DND-41 (cell line): ENCODE measurements at places on chromosomes 1 and 21.
A peak's percentile ranks its signal among the peaks of the same experiment; 100 is the strongest.

DNA sequence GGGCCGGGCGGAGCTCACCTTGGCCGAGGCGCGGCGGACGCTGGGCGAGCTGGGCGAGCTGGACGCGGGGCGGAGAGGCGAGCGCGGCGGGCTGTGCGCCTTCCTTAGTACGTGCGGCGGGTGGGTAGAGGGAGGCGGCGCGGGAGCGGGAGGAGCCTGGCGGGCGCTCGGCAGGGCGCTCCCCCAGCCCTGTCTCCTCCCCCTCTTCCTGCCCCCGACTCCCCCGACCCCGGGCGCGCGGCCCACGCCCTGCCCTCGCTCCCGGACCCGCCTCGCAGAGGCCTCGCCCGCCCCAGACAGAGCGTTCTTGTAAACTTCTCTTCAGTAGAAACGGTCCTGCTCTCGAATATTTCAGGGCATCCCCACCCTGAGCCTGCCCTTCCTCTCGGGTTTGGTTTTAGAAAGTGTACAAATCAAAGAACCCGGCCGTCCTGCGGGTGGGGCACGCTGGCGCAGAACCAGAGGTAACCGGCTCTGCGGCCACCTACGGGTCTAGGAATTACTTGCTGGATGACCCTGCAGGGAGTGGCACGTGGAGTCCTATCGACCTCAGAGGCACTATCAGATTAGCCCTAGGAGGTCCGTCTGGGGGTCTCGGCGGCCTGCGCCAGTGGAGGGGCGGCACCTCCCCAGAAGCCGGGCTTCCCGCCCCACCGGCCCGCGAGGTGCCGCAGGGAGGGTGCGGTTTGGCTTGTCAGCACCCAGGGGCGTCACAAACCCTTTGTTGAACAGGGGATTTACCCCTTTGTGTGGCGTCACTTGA, at the start of gene S100A10:
S100A10 (minus strand) TSS at position 126 of the 763 bp plus-strand sequence. CDS start 7,629 bp downstream, outside the sequence.
- peaks cover 26% of the 10 kb centered on the region for H3K4me1 ChIP-seq
- peak; percentile 84 for DNase-seq
- peak within 1 kb of the TSS; percentile 55 for H3K27ac ChIP-seq
- H3K4me3 ChIP-seq: peak within 1 kb of the TSS; percentile 47

DNA sequence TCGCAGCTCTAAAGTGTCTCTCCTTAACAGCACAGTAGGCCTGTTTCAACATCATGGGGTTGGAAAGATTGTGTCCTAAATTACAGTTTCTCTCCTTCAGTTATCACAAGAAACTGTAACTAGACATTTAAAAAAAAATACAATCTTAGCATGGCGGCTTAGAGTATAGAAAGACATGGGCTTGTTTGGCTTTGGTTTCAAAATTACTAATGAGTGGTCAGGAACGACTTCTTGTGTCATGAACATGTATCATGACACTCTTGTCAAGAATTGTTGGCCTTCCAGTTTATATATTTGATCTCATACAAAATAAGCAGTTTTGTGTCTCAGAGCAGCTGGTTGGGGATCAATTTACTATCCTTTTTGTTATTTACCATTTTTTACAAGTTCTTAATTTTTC, 2.1 kb downstream of the GJA8 start:
- H3K27ac ChIP-seq: no peak overlapping the region
- H3K36me3 ChIP-seq: no peaks in the 10 kb centered on the region
- no peaks in the 10 kb centered on the region for H3K4me1 ChIP-seq
- no peak overlapping the region for H3K4me3 ChIP-seq

DNA sequence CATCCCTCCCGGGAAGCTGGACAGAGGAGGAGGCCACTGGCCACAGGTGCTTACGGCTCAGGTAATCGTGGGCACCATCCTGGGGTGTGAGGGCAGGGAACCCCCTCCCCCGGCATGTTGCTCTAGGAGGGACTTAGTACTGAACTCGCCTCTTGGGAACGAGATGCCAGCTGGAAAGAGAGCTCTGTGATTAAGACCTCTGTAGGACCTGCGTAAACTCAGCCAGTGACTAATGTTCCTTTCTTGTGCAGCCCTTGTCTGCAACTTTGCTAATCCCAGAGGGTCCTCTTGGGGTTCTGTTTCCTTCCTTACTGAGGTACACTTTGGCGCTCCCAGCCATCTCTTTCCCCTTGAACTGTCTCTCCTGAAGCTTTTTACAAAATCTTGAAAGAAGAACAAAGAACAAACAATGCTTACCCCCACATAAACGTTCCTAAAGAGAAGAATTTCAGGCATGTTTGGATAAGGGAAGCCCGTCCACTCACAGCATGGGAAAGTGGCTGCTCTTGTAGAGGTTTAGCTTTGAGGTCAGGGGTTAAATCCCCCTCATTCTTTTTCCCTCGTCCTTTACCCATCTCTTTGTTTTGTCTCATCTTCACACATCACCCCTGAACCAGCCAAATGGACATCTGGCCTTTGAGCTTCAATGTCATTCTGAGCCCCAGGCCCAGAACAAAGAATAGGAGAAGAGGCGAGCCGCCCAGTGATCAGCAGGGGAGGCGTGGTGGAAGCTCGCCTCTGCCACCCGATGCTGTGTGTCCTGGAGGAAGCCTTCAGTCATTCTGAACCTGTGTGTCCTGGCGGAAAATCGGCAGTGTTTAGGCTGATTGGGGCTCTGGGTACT, 37.4 kb downstream of the CITED4 start:
- no peak overlapping the region for H3K27ac ChIP-seq
- H3K4me3 ChIP-seq: no peak overlapping the region
- H3K36me3 ChIP-seq: no peaks in the 10 kb centered on the region
- no peaks in the 10 kb centered on the region for H3K27me3 ChIP-seq
- no peak for DNase-seq

- DNase-seq: no peak
- H3K4me1 ChIP-seq: no peaks in the 10 kb centered on the region
Measured at GRCh38 chr1:185388815-185389214, 71.8 kb upstream of the IVNS1ABP start.

DNA sequence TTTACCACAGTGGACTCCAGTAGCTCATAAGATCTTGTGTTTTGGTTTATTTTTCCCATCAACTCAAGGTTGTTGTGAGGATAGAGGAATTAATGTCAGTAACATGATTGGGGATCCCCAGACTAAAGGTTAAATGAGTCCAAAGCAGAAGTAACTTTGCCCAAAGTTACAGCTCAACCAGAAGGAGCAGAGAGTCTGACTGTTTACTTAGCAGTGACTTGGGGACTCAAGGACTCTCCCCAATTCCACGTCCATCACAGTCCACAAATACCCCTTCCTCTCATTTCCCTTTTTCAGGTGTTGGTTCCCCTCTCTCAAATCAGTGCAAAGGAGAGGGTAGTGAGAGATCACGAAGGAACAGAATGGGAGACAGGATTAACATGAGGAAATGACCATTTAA, 4.0 kb upstream of the ETV3 start:
- no peaks in the 10 kb centered on the region for H3K36me3 ChIP-seq
- H3K4me1 ChIP-seq: peaks cover 15% of the 10 kb centered on the region
- DNase-seq: no peak
- peaks cover 15% of the 10 kb centered on the region for H3K27me3 ChIP-seq

GRCh38 chr1:186790101-186790500, 38.6 kb upstream of the PLA2G4A start:
- no peak for DNase-seq
- no peaks in the 10 kb centered on the region for H3K36me3 ChIP-seq

GRCh38 chr1:85884372-85885035, 176.3 kb upstream of the ZNHIT6 start:
- no peaks in the 10 kb centered on the region for H3K27me3 ChIP-seq
- peaks cover 10% of the 10 kb centered on the region; the same call in 1 of the 2 replicates for H3K4me1 ChIP-seq
- H3K4me3 ChIP-seq: no peak overlapping the region
- H3K36me3 ChIP-seq: no peaks in the 10 kb centered on the region
- H3K27ac ChIP-seq: no peak overlapping the region
- DNase-seq: no peak

DNA sequence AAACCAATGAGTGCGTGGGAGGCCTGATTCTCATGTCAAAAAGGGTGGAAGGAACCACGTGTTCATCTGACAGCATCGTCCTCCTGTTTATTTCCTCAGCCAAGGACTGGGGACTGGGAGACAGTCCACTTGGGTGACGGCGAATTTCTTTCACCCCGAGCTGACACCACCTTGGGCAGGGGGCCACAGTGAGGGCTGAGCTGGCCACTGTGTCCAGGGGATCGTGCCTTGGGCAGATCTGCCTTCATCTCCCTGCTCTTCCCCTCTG, 122.1 kb downstream of the SIM2 start:
- peaks cover 4% of the 10 kb centered on the region; the same call in 1 of the 2 replicates for H3K36me3 ChIP-seq
- H3K4me3 ChIP-seq: no peak overlapping the region
- no peak overlapping the region for H3K27ac ChIP-seq

GRCh38 chr1:160835751-160836150, 26.9 kb downstream of the CD244 start:
- H3K4me1 ChIP-seq: peaks cover 45% of the 10 kb centered on the region
- H3K27ac ChIP-seq: peak overlapping the region; percentile 98
- no peaks in the 10 kb centered on the region for H3K36me3 ChIP-seq
- H3K4me3 ChIP-seq: no peak overlapping the region

DNA sequence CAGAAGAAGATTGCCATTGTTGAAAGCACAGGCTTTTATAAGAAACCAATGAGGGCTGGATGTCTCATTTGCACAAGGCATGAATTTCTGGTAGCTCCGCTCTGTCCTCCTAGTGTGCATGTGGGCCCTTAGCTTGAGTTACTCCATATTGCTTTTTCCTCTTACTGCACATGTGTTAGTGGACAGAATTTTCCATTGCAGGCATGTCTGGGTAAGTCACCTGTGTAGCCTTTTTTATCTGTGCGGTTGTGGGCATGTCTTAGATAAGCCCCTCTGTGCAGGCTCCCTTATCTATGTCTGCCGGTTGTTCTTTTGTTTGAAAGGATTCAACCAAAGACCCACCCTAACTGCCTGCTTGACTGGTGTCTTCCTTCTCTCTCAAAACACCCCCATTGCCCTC, 7.2 kb upstream of the CLCA1 start:
- H3K4me1 ChIP-seq: no peaks in the 10 kb centered on the region
- no peaks in the 10 kb centered on the region for H3K36me3 ChIP-seq
- no peak overlapping the region for H3K4me3 ChIP-seq
- H3K27me3 ChIP-seq: no peaks in the 10 kb centered on the region

- no peak overlapping the region for H3K27ac ChIP-seq
- no peak for DNase-seq
- H3K36me3 ChIP-seq: no peaks in the 10 kb centered on the region
- no peaks in the 10 kb centered on the region for H3K4me1 ChIP-seq
Measured at GRCh38 chr1:215279682-215280081, 197.1 kb downstream of the KCNK2 start.

GRCh38 chr1:213623862-213624261, 363.9 kb upstream of the PROX1 start:
- DNase-seq: no peak
- H3K4me1 ChIP-seq: no peaks in the 10 kb centered on the region
- H3K4me3 ChIP-seq: no peak overlapping the region
- no peak overlapping the region for H3K27ac ChIP-seq
- H3K36me3 ChIP-seq: no peaks in the 10 kb centered on the region
- peaks cover 3% of the 10 kb centered on the region for H3K27me3 ChIP-seq

DNA sequence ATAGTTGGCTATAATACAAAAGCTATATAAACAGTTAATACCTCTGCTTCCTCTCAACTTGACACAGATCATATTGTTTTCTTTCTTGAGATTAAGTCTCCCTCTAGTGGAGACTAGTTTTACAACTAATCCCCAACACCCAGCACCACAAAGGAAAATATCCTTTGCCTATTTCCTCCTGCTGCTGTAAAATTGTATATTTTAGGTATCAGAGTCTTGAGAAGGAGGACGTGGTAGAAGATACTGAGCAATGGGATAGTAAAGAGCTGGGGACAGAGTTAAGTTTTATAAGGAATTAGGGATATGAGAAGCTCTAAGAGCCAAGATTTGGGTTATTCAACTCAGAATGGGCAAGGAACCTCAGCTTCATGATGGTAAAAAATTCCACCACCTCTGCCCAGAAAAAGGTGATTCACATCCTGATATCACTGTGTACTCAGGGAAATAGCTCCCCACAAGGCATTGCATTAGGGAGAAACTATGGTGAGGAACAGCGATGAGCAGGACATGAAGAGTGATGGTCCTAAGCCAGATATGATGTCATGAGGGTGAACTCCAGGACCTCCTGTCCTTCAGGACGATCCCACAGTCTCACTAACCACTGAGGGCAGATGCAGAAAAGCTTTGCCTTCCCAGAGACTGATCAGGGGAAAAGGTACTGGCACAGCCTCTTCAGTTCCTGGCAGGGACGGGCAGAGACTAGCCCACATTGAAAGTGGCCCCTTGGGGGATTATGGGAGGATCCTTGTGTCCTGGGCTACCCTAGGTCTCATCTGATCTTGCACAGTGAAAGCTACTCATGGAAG, 14.7 kb upstream of the CFAP126 start:
- no peaks in the 10 kb centered on the region for H3K36me3 ChIP-seq
- H3K27ac ChIP-seq: no peak overlapping the region
- DNase-seq: no peak
- no peaks in the 10 kb centered on the region for H3K27me3 ChIP-seq
- H3K4me1 ChIP-seq: no peaks in the 10 kb centered on the region
- H3K4me3 ChIP-seq: no peak overlapping the region

DNA sequence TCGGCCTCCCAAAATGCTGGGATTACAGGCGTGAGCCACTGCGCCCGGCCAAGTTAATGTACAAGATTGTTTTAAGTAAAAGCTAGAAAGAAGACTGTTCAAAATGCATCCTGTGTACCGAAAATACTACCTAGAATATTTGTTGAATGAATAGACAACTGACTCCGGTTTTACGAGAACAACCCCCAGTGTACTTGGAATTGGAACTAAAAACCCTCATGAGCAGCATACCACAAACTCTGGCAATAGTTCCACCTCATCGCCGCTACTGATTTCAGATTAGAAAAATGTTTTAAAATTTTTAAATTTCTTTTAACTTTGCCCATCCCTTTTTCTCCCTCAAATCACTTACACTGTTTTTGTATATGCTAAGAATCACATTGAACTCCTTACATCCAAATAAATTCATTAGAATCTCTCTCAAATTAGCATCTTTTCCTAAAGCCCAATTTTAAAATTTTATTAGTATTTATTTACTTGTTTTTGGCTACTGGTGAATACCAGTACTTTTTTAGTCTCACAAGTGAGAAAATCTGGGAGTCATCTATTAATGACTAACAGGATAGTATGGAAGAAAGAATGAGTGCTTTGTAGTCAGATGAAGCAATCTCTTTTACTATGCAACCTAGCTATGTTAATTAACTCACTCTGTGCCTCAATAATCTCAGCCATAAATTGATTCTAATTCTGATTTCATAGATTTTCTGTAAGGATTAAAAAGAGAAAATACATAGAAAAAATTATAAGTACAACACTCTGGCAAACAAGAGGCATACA, 95.1 kb downstream of the GPATCH2 start:
- H3K4me3 ChIP-seq: no peak overlapping the region
- no peak for DNase-seq
- H3K36me3 ChIP-seq: no peaks in the 10 kb centered on the region
- H3K27ac ChIP-seq: no peak overlapping the region
- H3K4me1 ChIP-seq: no peaks in the 10 kb centered on the region

DNA sequence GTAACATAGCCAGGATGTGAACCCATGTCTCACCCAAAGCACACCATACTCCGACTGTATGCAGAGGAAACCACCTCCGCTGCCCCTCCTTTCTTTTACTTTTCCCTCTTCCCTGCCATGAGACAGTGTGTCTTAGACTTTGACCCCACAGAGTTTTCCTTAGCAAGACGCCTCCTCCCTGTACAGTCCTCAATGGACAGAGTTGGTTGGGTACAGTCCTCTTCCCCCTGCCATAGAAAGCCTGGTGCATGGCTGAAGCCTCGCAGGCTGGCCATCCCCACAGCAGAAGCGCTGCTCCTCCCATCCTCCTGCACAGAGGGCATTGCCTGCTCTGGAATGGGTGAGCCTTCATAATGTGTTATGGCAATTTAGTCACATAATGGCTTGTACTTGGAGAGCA, 127.9 kb downstream of the PLPP3 start:
- no peak overlapping the region for H3K27ac ChIP-seq
- no peaks in the 10 kb centered on the region for H3K4me1 ChIP-seq
- no peaks in the 10 kb centered on the region for H3K27me3 ChIP-seq
- DNase-seq: no peak
